ENCODE measurements at places on chromosomes 12 and 14.
A peak's percentile ranks its signal among the peaks of the same experiment; 100 is the strongest.

GRCh38 chr12:43102546-43103264 is 449.3 kb downstream of the ADAMTS20 start:
- DNase-seq: no peak

DNA sequence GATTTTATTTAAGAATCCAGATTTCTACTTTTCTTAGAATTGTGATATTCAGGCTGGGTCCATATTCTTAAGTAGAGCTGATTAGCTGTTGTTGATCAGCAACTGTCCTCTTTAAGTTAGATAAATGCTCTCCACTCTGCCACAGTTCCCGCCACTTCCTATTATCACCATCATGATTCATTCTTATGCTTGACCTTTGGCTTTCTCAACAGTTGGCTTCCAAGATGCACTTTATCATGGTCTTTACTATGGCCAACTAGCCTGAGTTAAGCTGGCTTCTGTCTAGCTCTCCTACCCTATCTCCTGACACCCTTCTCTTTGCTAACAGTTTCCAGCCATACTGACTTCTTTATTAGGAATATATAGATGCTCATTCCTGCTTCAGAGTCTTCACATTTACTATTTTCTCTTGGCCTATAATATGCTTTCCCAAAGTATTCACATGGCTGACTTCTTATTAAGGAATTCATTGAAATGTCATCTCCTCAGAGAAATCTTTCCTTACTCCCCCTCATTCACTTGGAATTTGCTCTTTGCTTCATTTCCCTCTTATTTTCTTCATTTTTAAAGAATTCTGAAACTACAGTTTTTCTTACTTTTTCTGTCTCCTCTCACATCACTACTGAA is 149.0 kb upstream of the IGF1 start:
- DNase-seq: no peak

DNA sequence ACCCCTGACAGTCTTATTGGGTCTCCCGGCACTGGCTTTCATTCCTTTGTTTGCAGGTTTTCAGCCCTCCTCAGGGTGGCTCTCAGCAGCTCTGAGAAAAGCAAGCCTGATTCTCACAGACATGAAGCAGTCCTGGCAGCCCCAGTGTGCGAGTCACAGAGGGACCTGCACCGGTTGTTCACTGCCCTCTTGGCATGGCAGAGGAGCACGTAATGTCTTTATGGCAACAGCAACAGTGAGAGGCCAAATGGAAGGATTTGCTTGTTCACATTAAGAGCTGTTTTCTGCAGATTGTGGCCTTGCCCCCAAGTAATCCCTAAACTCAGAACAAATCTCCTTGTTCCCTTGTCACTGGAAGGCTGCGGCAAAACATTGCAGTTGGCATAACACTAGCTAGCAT is 3.4 kb downstream of the KCNA5 start:
- no peak for DNase-seq

DNA sequence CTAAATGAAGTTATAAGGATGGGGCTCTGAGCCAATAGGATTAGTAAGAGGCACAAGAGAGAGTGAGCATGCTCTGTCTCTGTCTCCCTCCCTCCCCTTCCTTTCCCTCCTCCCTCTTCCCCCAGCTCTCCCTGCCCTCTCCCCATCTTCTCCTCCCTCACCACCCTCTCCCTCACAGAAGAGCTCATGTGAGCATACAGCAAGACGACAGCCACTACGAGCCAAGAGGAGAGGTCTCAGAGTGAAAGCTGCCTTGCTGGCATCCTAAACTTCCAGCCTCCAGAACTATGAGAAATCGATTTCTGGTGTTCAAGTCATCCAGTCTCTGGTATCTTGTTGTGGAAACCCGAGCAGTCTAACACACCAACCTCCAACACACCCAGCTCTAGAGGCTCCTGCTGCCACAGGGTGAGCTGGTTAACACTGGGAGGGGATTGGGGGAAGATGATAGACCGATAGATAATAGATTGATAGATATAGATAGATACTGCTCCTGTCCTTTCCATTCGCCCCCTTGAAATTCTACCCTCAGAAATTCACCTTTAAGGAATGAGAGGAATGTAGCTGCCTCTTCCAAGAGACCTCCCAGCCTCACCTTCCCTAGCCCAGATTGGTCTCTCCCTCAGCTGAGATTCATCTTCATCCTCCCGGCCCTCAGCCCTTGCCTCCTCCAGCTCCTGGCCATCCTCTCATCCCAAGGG is 25.8 kb upstream of the ACTN1 start:
- no peak for DNase-seq

GRCh38 chr12:89947437-89948270 is 239.0 kb upstream of the ATP2B1 start:
- no peak for DNase-seq

GRCh38 chr12:121921066-121921465 is 2.7 kb downstream of the CFAP251 start:
- DNase-seq: no peak

- DNase-seq: no peak
These were observed 17.1 kb downstream of the OTUB2 start for GRCh38 chr14:94043111-94043755.

- no peak for DNase-seq
These were observed 14.2 kb downstream of the ESR2 start for GRCh38 chr14:64279704-64280668.

DNA sequence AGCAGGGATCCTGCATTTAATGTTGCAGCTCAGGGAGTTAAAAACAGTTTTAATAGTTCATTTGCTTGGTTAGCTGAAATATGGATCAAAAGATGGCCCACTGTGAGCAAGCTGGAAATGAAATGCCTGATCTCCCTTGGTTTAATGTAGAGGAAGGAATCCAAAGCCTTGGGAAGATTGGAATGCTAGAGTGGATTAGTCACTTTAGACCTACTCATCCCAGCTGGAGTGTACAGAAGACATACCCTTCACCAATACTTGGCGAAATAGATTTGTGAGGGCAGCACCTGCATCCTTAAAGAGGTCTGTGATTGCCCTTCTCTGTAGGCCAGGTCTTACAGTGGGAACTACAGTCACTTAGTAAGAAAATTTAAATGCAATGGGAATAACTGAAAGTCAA is 58.0 kb upstream of the KRAS start:
- DNase-seq: no peak

- DNase-seq: no peak
These were observed 180.9 kb upstream of the RTL1 start for GRCh38 chr14:101084436-101084826.

GRCh38 chr14:20499108-20499507 is 6.2 kb upstream of the RNASE10 start:
- DNase-seq: no peak

DNA sequence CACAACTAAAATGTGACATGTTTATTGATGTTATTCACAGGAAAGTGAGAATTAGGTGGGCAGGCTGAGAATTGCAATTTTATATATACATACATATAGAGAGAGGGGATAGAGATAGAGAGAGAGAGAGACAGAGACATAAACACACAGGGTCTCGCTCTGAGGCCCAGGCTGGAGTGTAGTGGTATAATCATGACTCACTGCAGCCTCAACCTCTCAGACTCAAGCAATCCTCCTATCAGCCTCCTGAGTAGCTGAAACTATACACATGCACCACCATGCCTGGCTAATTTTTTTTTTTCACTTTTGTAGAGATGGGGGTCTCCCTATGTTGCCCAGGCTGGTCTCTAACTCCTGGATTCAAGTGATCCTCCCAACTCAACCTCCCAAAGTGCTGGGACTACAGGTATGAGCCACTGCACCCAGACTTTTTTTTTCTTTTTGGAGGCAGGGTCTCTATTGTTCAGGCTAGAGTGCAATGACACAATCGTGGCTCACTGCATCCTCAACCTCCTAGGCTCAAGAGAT is 49.1 kb downstream of the R3HDM2 start:
- no peak for DNase-seq

DNA sequence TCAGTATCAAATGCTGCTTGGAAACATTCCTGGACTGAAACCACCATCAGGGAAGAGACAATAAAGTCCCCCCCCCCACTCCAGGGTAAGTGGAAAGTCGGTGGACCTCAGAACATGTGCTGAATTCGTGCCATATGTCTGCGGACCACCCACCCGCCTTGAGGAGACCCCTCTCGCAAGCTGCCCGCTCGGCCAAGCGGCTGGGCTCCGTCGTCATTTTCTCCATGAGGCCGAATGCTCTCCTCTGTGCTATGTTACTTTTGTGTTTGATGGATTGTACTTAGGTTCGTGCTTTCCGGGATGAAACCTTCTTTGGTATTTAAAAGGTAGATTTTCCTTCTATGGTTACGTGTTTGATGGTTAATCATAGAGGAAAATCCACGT is 136.2 kb upstream of the RTL1 start:
- no peak for DNase-seq

DNA sequence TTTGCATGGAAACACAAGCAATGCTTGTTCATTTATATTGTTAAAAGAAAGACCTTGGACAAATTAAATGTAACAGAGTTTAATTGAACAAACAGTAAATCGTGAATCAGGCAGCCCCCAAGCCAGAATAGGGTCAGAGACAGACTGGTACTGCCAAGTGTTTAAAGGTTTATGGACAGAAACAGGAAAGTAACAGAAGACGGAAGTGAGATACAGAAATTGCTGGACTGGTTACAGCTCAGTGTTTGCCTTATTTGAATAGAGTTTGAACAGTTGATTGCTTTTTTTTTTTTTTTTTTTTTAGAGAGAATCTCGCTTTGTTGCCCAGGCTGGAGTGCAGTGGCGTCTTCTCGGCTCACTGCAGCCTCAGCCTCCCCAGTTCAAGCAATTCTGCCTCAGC is 50.3 kb downstream of the DAO start:
- DNase-seq: peak; percentile 35

GRCh38 chr14:23121361-23121771 is 2.3 kb upstream of the CEBPE start:
- DNase-seq: no peak

DNA sequence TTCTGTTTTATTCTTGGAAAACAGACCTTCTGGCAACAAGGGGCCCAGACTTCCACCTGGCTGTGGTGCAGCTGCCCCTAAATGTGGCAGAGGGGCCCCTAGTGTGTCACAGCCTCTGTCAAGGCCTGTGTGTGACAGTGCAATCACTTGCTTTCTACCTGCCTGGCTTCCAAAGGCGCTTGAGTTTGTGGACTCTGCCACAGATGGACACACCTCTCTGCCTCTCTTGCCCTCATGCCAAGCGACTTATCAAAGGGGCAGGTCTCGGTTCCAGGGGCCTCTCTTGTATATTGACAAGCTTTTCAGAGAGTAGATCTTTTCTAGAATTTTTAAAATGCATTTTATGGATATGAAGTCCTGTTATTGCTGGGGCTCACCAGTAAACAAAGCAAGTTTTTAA is 217.2 kb downstream of the SLC15A4 start:
- no peak for DNase-seq

DNA sequence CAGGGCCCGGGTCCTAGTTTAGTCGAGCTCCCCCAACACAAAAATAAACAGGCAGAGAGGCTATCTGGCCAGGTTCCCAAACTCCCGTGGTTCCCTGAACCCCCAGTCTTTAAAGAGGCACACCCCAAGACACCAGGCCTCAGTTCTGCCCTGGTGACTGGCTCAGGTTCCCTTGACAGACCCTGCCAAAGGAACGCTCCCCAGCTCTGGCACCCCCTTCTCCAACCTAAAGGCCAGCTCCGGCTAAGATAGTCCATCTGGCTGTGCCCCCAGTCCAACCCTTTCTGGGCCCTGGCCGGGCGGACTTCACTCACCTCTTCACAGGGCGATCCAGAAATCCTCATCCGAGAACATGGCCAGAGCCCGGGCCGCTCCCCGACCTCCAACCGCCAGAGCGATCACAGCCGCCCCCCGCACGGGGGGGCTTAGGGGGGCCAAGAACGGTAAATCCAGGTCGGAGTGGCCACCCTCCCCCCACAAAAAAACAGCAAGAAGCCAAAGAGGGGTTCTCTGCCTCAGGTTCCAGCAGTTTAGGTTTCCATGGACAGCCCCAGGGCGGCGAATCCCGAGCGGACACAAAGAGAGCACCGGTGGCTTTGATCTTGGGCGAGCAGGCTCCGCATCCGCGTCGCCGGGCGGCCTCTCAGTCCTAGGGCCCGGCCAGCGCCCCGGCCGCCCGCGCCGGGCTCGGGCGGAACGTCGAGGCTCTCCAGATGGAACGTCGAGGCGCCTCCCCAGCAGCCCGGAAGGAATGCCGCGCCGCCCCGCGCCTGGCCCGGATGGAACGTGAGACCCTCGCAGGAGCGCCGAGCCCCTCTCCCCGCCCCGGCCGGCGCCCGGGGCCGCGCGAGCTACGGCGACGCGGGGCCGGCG is 1.1 kb downstream of the KMT2D start:
- DNase-seq: no peak

DNA sequence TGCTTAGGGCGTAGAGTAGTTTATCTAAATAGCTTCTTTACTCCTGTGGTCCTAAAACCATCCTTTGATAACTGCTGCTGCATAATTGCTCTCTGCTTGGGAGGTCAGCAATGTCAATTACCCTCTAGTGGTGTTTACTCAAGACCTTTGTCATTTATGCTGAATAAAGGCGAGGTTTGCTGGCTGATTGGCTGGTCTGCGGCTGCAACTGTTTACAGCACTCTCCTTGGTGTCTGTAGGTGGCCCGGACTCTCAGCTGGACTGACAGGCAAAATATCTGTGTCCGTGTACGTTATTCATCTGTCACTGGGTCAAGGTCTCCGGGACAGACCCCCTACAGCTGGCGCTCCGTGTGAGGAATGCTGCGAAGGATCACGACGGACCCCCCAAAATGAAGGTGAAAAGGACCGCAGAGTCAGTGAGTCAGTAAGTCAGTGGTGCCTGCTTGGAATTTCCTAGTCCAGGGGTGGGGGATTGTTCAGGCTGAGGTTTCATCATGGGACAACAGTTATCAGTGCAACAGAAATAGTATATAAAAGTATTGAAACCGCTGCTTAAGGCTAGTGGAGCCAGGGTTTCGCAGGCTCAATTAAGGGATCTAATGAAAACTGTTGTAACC is 253.3 kb upstream of the DIO2 start:
- DNase-seq: no peak

DNA sequence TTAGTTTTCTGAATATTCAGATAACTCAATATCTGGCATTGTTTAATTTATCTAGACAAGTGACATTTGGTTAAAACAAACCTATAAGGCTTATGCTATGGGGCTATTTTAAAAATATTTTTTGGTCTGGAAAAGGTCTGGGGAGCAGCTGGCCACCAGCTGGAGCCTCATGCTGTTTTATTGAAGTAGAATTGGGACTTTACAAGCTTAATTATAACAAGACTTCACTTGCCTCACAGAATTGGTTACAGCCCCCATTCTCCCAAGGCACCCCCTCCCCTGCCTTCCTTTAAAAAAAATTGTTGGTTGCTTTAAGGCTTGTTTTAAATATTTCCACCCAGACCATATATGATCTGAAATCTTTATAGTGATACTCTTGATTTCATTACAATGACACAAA is 453.9 kb downstream of the ADAMTS20 start:
- no peak for DNase-seq

DNA sequence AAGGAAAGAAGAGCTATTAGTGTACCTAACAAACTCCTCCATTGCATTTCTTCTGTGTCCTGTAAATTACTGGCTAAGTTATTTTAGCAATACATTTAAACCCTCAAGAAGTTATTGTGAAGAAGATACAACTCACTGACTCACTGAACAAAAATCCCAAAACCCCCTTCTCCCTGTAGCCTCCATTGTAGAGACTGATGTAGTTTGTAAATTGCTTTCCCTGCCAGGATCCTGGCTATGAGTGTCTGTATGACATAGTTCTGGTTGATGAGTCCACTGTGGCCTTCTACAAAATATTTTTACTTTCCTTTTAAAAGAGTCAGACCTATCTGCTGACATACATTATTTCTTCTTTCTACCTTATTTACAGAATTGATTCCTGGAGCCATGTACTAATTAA is 155.6 kb downstream of the SLC6A15 start:
- DNase-seq: no peak

Data from GM12878 (cell line).